ENCODE measurements at places on chromosomes 2 and 18. TPM values are rescaled to one million over a fixed set of nuclear protein-coding genes. Genes with fewer than 3 reads are reported as not detected.
A peak's percentile ranks its signal among the peaks of the same experiment; 100 is the strongest.

DNA sequence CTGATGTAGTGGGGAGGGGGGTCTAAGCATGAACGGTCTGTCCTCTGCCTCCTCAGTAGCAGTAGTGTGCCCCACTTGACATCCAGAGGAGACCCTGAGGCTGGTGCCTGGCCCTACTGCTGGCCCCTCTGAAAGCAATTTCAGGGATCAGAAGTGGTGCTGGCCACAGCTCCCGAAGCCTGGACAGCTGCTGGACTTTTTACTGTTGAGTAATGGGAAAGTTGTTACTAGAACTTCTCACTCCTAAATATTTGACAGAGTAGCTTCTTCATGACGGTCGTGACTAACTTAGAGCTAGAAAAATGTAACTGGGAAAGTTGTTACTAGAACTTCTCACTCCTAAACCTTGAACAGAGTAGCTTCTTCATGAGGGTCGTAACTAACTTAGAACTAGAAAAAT, 23.3 kb downstream of the CTDP1 start:
- DNase-seq, result no peak

GRCh38 chr2:54114936-54115283, 505 bp upstream of the ACYP2 start:
- no peak for DNase-seq

- no peak for DNase-seq
Observed at GRCh38 chr2:46422717-46423394, 56.5 kb upstream of the TMEM247 start.

DNA sequence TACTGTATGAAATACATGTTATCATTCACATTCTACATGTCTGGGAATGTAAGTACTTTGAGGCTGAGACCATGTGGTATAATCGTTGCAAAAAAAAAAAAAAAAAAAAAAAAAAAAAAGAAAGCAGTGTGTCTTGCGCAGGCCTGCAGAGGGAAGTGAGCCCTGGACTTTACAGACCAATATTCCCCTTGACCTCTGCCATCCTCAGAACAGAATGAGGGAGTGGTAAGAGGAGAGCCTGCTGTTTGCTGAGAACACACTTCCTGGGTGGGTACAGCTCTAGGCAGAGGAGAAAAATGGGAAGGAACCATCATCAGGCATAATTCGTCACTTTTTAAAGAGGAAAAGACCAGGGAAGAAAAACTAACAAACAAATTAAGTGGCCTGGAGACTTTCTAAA, 28.8 kb upstream of the TBC1D8 start:
- no peak for DNase-seq

DNA sequence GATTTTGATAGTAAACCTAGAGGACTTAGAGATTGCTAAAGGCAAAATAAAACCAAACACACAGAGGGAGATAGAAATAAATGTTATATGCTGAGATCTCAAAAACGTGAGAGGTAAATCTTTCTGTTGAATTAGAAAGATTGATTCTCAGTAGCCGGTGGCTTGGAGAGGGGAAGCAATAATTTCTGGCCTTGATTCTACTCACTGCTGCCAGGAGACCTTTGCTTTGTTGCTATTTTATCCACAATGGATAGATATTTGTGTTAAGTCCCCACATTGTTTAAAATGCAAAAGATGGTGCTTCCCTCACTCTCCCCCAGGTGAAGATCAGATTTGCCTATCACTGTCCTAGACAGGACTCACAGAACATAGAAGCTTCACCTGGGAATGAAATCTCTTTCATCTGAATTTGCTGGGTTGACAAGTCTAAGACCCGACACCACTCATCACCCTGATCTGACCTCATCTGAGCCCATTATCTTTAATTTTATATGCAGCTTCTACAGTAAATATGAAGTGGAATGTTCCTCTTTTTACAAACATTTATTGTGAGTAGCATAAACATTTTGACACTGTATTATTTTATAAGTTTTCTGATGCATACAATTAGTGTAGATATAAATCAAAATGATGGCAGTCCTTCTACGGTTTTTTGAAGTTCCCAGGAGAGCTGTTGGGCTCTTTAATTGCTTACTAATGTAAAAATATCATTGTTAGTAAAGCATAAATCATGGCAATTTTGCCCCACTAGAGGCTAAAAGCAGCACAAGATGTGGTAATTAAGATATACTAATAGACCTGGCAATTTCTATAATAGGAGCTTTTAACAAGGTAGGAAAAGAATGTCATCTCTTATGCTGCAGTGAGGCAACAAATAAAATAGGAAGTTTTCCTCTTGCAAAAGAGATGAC, 149.7 kb downstream of the DCC start:
- DNase-seq, result no peak

- no peak for DNase-seq
Observed at GRCh38 chr2:128281852-128282245, 36.8 kb downstream of the HS6ST1 start.

GRCh38 chr2:99662761-99663341, 173.0 kb upstream of the REV1 start:
- DNase-seq, result peak; percentile 92

- peak; percentile 18 for DNase-seq
Observed at GRCh38 chr2:127599211-127599610, 46.7 kb upstream of the GPR17 start.

Gene CFAP221
- total RNA-seq, result 0.57 TPM

Gene MAP3K19
- total RNA-seq, result not detected

Gene RAB12
- total RNA-seq, result 95.0 TPM

Gene CCDC102B
- total RNA-seq, result 1.3 TPM

Gene POU3F3
- total RNA-seq, result not detected

Data from A172 (cell line).